ENCODE measurements at places on chromosomes 1 and 21. TPM values are rescaled to one million over a fixed set of nuclear protein-coding genes. Genes with fewer than 3 reads are reported as not detected.

Gene OR6N1
- not detected for total RNA-seq

Gene CLDN14
- total RNA-seq = not detected

Gene MNDA
- total RNA-seq = not detected

Gene LCE1C
- not detected for total RNA-seq

Gene PRELP
- total RNA-seq = 0.94 TPM

Gene DTL
- total RNA-seq = 6.7 TPM

DNA sequence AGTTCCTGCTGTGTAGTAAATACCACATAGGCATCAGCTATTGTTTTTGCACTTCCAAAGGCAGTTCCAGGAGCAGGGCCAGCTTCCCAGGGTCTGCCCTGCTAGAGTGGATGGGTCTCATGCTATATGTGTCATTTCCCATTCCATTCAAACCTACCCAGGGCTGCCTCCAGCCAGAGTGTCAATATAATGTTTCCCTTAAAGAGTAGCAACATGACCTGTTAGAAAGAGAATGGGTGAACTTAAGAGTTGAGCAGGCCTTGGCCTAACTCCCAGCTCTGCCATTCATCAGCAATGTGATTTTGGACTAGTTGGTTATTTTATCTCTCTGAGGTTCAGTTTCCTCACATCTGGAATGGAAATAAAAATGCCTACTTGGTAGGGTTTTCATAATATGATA is 44.9 kb downstream of the RAB3B start:
- H3K36me3 ChIP-seq = peaks cover 13% of the 10 kb centered on the region
- no peak overlapping the region for H3K27ac ChIP-seq
- H3K4me3 ChIP-seq = no peak overlapping the region
- H3K27me3 ChIP-seq = no peaks in the 10 kb centered on the region

DNA sequence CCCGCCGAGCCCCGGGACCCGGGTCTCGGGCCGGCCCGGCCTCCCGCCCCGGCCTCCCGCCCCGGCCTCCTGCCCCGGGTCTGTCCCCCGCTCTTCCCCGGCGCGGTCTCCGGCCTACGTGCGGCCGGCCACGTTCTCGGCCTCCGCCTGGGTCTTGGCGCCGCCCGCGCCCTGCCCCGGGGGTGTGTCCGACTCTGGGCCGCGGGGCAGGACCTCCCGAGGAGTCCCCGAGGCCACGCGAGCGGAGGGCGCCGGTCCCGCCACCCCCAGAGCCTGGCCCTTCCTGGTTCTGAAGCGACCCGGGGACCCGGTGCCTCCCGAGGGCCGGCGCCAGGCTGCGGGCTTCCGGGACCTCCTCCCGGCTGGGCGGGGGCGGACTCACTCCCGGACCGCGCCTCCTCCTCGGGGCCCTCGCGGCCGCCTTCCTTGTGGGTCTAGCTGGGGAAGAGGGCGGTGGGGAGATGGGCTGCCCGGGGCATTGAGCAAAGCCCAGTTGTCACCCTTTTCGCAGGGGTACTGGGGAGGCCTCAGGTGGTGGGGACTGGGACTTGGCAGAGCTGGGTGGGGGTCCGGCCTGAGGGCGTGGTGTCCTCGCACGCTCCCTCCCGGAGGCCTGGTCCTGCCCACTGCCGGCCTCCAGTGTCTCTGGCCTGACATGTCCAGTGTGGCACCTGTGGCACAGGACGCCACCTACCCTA is 558 bp downstream of the PFKL start:
- no peak for DNase-seq
- peaks cover 3% of the 10 kb centered on the region for H3K36me3 ChIP-seq
- peak overlapping the region; percentile 64 for H3K27ac ChIP-seq
- H3K4me1 ChIP-seq = peaks cover 40% of the 10 kb centered on the region
- peak overlapping the region; percentile 75 for H3K4me3 ChIP-seq

GRCh38 chr1:116961606-116962005 is 40.0 kb upstream of the CD101 start:
- DNase-seq = no peak
- H3K4me3 ChIP-seq = no peak overlapping the region
- no peaks in the 10 kb centered on the region for H3K36me3 ChIP-seq
- no peaks in the 10 kb centered on the region for H3K4me1 ChIP-seq
- no peak overlapping the region for H3K27ac ChIP-seq

GRCh38 chr1:67536957-67537666 is 106.9 kb upstream of the SERBP1 start:
- H3K4me3 ChIP-seq = no peak overlapping the region
- peaks cover 10% of the 10 kb centered on the region for H3K4me1 ChIP-seq
- DNase-seq = no peak
- H3K27ac ChIP-seq = no peak overlapping the region

DNA sequence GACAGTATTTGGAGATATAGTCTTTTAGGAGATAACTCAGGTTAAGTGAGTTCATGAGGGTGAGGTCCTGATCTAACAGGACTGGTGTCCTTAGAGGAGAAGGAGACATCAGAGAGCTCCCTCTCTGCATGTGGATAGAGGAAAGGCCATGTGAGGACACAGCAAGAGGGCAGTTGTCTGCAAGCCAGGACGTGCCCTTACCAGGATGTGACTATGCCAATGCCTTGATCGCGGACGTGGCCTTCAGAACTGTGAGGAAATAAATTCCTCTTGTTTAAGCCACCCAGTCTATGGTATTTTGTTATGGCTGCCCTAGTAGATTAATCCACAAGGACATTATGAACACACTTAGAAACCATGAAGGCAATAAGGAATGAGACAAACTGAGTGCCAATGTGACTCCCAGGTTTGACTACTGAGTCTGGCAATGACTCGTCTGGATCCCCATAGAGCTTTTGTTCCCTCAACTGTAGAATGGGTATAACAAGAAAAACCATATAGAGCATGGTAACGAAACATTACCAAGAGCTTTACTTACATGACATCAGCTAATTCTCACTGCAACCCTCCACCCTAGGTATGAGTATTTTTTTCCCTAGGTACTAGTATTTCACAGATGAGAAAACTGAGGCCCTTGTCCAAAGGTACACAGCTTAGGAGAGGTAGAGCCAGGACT is 6.5 kb downstream of the URB1 start:
- H3K36me3 ChIP-seq = peaks cover 25% of the 10 kb centered on the region
- no peaks in the 10 kb centered on the region for H3K27me3 ChIP-seq

GRCh38 chr1:234691567-234691966 is 81.6 kb upstream of the IRF2BP2 start:
- no peak for DNase-seq
- H3K27ac ChIP-seq = no peak overlapping the region
- no peak overlapping the region for H3K4me3 ChIP-seq
- H3K4me1 ChIP-seq = no peaks in the 10 kb centered on the region

DNA sequence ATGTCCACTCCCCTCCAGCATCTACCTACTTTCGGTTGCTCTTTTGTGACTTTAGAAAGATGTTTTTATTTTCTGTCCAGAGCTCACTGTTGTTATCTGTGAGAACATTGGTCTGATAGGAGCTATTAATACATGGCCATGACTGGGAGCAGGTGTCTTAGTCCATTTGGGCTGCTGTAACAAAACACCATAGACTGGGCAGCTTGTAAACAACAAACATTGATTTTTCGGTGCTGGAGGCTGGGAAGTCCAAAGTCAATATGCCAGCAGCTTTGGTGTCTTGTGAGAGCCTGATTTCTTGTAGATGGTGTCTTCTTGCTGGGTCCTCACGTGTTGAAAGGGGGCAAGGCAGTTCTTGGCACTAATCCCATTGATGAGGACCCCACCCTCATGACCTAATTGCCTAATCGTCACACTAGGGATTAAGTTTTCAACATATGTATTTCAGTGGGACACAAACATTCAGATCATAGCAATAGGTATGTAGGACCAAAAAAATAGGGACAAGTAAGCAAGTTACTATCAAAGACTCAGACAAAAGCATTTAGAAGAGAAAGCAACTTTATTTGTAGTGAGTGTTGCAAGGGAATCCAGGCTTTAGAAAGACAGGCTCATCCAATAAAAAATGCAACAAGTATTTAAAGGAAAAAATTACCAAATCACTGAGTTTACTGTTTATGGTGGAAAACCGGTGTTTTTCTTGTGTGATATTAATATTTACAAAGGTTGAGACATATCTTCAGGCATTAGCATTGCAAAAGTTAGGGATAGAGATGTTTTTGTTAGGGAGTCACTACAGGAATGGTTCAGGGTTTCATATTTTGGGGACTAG is 55.2 kb upstream of the WDR26 start:
- DNase-seq = no peak
- no peak overlapping the region for H3K27ac ChIP-seq
- peaks cover 6% of the 10 kb centered on the region for H3K36me3 ChIP-seq
- no peaks in the 10 kb centered on the region for H3K27me3 ChIP-seq
- H3K4me3 ChIP-seq = no peak overlapping the region

DNA sequence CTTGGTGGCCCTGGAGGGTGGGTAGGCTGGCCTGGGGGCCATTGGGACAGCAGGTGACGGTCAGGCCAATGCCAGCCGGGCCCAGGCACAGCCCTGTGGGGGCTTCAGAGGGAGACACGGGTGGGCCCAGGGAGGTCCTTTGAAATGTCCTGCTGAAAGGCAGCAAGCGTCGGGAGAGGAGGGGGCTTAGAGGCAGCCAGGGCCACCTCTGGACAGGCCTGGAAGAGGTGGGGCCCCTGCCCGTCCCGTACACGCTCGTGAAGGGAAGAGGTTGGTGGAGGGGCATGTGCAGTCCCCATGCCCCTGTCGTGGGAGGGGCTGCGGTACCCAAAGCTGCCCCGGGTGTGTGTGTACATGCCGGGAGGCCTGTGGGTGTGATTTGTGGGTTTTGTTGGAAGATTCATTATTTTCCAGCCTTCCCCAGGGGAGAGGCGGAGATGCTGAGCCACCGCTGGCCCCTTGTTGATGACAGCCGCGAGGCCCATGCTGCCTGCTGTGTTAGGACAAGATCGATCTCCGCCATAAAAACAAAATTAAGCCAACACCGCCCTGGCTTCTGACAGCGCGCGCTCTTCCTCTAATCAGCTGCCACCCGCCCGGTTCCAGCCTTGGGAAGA is 3.4 kb upstream of the PLCH2 start:
- DNase-seq = no peak
- H3K27me3 ChIP-seq = no peaks in the 10 kb centered on the region
- no peak overlapping the region for H3K4me3 ChIP-seq

GRCh38 chr1:1246577-1247340 is at the start of gene C1QTNF12:
Gene C1QTNF12 (minus strand): TSS chr1:1246722. CDS start chr1:1246690, 32 bp downstream.
- no peak for DNase-seq
- no peaks in the 10 kb centered on the region for H3K27me3 ChIP-seq
- no peak within 1 kb of the TSS for H3K4me3 ChIP-seq
- H3K4me1 ChIP-seq = peaks cover 1% of the 10 kb centered on the region
- H3K27ac ChIP-seq = no peak within 1 kb of the TSS
- H3K36me3 ChIP-seq = no peaks in the 10 kb centered on the region

DNA sequence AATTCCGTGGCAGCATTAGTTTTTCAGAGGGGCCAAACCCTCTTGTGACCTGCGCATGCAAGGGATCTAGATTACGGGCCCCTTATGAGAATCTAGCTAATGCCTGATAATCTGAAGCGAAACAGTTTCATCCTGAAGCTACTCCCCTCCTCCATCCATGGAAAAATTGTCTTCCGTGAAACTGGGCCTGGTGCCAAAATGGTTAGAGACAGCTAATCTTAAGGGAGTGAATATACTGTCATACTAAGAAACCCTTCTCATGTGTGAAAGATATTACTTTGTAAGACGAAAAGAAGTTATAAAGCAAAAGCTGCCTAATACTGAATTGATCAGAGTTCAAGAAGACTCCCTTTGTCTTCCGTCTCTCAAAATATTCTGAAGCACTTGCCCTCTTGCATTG is 166.3 kb downstream of the DUSP10 start:
- DNase-seq = no peak
- H3K4me1 ChIP-seq = no peaks in the 10 kb centered on the region
- H3K36me3 ChIP-seq = no peaks in the 10 kb centered on the region
- H3K27ac ChIP-seq = no peak overlapping the region

GRCh38 chr1:94327001-94327690 is 89.8 kb upstream of the ARHGAP29 start:
- no peaks in the 10 kb centered on the region for H3K27me3 ChIP-seq
- no peak for DNase-seq
- H3K4me3 ChIP-seq = no peak overlapping the region
- peaks cover 86% of the 10 kb centered on the region for H3K4me1 ChIP-seq

- DNase-seq = no peak
- H3K4me1 ChIP-seq = peaks cover 32% of the 10 kb centered on the region
- H3K27ac ChIP-seq = peak overlapping the region; percentile 21
- H3K4me3 ChIP-seq = no peak overlapping the region
- no peaks in the 10 kb centered on the region for H3K36me3 ChIP-seq
These were observed 424.9 kb downstream of the ADGRL2 start for GRCh38 chr1:82225421-82226185.

- H3K27me3 ChIP-seq = no peaks in the 10 kb centered on the region
- H3K36me3 ChIP-seq = no peaks in the 10 kb centered on the region
- peaks cover 12% of the 10 kb centered on the region for H3K4me1 ChIP-seq
- DNase-seq = no peak
- no peak overlapping the region for H3K4me3 ChIP-seq
These were observed 38.0 kb upstream of the ZC3H11B start for GRCh38 chr1:219650880-219651279.

- no peak overlapping the region for H3K27ac ChIP-seq
- H3K36me3 ChIP-seq = no peaks in the 10 kb centered on the region
- no peak for DNase-seq
- H3K27me3 ChIP-seq = peaks cover 2% of the 10 kb centered on the region
- no peak overlapping the region for H3K4me3 ChIP-seq
These were observed 365.8 kb downstream of the VAV3 start for GRCh38 chr1:107599220-107599619.

All from osteocyte (in vitro differentiated cells).